ENCODE measurements at places on chromosomes 16 and 17.

DNA sequence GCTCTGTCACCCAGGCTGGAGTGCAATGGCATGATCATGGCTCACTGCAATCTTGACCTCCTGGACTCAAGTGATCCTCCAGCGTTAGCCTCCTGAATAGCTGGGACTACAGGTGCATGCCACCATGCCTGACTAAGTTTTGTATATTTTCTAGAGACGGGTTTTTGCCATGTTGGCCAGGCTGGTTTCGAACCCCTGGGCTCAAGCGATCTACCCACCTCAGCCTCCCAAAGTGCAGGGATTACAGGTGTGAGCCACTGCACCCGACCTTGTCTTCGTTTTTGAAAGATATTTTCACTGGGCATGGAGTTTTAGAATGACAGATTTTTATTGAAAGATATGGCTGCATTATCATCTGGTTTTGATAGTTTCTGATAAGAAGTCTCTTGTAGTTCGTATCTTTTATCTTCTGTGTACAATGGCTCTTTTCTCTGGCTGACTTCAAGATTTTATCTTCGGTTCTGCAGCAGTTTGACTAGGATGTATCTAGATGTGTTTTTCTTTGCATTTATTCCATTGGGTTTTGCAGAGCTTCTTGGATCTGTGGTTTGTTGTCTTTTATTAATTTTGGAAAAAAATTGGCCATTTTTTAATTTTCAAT, 14.6 kb downstream of the ADGRG5 start:
- no peak for DNase-seq

DNA sequence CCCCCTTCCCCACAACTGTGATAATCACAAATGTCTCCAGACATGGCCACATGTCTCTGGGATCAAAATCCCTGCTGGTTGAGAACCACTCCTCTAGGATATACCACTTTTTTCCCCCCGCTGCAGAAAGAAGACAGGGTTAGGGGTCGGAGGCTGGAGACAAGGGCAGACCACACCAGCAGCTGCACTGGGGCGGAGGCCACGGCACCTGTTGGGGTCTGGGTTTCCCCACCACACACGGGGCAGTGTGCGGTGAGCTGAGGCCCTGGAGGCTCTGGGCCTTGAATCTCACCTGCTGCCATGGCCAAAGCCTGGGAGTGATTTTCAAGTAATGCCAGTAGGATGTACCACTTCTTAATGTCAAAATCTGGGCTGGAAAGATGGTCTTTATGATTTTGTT, 320.5 kb downstream of the SNX29 start:
- no peak for DNase-seq

DNA sequence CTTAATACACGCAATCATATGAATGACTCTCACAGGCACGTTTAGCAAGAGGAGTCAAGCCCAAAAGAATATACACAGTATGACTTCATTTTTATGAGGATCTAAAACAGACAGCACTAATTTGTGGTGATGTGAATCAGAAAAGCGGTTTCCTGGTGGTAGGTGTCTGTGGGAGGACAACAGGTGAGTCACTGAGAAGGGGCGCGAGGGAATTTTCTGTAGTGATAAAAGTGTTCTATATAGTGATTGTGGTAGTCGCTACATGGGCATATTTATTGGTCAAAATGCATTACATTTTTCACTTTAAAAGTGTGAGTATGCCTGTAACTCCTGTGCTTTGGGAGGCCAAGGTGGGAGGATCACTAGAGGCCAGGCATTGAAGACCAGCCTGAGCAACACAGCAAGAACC, 7.6 kb upstream of the TNRC6A start:
- DNase-seq, result peak; percentile 22

DNA sequence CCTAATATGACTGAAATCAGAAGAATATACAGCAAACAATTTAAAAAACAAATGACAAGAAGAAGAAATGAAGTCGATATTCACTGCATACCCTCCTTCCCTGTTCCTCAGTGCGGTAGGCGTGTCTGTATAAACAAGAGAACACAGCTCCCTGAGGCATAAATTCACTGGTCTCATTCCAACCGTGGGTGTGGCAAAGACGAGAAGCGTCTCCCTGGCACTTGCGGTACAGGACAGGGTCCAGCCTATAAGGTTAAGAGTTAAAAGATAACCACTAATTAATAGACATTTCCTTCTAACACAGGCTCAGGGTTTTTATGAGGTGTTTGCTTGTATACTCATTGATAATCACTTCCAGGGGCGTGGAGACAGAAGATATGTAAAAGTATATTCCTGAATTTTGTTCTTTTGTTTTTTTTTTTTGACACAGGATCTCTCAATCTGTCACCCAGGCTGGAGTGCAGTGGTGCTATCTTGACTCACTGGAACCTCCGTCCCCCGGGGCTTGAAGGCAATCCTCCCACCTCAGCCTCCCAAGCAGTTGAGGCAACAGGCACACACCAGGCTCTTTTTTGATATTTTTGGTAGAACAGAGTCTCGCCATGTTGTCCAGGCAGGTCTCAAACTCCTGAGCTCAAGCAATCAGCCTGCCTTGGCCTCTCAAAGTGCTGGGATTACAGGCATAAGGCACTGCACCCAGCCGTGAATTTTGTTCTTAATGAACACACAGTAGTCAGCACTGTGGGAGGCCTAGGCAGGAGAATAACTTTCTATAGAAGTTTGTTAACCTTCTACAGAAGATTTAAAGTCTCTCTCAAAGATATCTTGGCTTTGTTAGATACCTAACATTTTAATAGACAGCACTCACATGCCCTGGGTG, 59.1 kb upstream of the CLEC18B start:
- no peak for DNase-seq

GRCh38 chr17:66543526-66543925, 241.1 kb downstream of the PRKCA start:
- DNase-seq, result no peak

DNA sequence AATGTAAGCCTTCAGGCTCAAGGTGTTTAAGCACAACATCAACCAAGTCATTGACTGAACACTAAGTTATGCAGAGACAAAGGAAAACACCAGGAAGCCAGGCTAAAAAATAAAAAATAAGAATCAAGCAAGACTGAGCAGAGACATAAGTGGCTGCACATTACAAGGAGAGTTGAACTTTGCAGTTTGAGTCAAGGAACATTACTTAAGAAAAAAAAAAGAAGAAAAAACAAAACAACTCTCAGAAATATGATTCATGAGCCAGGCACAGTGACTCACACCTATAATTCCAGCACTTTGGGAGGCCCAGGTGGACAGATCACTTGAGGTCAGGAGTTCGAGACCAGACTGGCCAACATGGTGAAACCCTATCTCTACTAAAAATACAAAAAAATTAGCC, 168.1 kb downstream of the C16orf95 start:
- no peak for DNase-seq

DNA sequence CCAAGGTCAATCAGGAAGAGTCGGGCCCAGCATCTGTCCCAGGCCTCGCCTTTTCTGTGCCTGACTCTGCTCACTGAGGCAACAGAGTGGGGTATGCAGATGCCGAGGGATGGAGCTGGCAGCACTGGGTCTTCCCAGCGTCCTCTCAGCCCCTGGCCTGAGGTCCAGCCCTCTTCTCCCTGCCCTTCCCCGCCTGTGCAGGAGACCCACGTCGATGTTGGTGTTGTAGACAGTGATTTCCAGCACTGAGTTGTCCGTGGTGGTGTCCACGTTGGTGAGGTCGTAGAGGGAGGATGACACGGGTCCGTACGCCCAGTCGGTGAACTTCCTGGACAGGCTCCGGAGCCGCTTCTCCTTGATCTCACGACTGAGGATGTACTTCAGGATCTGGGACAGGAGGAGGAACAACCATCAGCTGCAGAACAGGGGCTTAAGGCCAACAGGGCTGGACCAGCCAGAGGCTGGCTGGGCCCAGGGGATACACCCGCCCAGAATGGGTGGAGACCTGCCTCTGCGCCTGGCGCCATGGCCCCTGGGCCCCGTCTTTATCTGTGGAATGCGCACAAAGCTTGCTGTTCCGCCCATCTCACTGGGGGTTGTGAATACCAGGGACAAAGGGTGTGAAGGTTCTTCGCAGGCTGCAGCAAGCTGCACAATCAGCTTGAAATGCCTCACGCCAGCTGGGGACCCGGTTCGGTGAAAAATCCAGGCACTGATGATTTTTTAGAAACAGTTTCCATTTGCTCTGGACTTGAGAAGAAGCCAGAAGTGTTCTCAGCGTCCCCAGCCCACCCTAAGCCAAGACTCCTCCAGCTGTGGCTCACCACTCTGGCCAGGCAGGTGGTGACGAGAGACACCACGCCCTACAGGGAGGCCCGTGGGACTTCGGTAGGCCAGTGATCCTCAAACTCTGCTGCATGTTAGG, 27.5 kb downstream of the TRPV3 start:
- DNase-seq, result no peak

DNA sequence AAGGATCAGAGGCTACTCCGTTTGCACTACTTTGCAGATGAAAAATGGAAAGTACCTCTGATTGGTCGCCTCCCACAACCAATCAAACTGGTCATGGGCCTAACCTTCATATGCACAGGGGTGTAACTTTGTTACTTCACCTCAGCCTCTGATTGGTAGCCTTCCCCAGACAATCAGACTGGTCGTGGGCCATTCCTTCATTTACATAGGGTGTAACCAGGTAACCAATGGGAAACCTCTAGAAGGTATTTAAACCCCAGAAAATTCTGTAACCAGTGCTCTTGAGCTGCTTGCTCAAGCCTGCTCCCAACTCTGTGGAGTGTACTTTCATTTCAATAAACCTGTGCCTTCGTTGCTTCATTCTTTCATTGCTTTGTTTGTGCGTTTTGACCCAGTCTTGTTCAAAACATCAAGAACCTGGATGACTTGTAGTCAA, 39.2 kb upstream of the USP22 start:
- DNase-seq, result no peak

DNA sequence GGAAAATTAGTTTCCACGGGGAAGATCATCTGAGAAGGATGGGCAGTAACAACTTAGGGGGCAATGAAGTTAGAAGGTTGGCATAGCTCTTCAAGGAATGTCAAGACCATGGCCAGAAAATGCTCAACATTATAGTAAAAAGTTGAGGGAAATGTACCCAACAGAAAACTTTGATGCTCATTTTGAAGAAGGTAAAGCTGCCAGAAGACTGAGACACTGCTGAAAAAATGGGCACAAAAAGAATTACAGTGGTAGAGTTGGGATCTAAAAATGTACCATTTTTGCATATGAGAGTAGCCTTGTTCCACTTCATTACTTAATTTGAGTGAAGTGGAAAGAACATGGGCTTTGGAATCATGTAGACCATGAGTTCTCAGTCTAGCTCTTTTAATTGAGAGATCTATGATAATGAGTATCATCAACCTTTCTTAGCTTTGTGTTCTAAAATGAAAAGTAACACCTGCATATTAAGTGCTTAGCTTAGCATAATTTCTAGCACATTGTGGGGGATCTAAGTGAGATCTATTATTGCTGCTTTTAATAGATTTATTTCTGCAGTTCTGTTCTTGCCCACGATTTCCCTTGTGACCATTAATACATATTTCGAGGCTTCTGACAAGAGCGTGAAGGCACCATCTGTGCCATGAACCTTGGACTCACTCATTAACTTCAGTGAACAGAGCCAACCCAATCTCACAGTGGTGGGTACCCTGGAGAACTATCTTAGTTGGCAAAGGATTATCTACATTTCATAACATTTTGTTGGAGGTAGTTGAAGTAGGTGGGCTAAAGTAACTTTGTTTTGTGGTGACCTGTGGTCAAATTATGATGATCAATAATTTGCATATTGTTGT, 3.0 kb downstream of the NACA2 start:
- DNase-seq, result no peak

GRCh38 chr16:68548947-68549346, 9.9 kb downstream of the ZFP90 start:
- peak; percentile 52 for DNase-seq

- DNase-seq, result no peak
Measured at GRCh38 chr17:46056800-46057304, 57.8 kb downstream of the STH start.

All from CD4-positive, alpha-beta T cell treated with Interleukin-6 for 4 hours (primary cell).